Umbilical cord (tissue), 2 donors: ENCODE measurements at places on chromosomes 2 and 18.

DNA sequence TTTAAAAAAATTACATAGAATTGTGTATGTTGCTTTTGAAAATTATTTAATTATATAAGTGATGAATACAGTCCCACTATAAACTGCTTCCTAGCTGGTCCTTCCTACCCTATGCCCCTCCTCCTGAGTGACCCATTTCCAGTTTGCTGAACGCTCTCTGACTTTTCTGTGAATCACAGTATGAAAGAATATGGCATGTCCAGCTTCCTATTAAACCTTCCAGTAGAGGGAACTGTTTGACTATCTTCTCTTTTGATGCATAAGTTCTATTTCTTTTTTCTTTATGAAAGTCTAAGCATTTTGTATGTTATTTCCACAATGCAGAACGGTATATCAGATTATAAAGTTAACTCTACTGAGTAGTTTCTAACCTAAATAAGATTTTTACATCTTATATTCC lies 41.3 kb downstream of the PSMG2 start:
- peak; percentile 71 for DNase-seq

DNA sequence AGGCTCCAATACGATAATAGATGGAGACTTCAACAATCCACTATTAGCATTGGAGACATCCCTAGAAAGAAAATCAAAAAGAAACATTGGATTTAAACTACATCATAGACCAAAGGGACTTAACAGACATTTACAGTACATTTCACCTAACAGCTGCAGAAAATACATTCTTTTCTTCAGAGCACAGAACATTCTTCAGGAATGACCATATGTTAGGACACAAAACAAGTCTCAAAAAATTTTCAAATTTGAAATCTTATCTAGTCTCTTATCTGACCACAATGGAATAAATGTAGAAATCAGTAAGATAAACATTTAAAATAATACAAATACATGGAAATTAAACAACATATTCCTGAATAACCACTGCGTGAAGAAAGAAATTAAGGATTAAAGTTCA lies 68.7 kb downstream of the STRADB start:
- no peak for DNase-seq

DNA sequence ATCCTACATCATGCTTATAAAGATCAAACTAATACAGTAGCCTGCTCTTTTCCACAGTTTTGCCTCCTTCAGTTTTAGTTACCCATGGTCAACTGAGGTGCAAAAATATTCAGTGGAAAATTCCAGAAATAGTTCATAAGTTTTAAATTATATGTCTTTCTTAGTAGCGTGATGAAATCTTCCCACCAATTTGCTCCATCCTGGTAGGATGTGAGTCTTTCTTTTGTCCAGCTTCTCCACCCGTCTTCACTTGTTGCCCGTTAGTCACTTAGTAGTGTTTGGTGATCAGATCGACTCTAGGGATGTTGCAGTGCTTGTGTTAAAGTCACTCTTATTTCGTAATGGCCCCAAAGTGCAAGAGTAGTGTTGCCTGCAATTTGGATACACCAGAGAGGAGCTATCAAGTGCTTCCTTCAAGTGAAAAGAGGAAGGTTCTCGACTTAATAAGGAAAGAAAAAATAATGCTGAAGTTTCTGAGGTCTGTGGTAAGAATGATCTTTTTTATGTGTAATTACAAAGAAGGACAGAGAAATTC lies 57.0 kb downstream of the CEP192 start:
- no peak for DNase-seq

- DNase-seq = no peak
These were observed 138.8 kb downstream of the ATAD2B start for GRCh38 chr2:23788100-23788499.

DNA sequence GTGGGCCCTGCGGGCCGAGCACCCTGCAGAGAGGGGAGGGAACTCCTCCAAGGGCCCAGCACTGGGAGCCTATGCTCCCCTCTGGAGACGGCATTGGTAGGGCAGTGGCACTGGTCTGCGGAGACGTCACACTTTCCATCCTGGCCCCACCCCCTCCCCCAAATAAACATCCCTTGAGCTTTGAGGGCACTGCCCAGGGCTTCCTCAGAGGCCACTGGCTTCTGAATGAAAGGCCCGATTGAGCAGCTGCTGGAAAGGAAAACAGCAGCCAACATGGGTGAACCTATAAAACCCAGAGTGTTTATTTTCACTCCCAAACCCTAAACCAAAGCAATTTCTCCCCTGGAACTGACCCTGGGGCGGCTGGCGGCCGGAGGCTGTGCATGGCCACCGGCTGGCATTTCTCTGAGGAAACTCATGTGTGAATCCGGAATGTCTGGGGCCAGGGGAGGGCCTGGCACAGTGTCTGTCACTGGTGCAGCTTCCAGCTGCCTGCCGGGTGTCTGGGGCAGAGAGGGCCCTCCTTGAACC lies 138.9 kb downstream of the DYSF start:
- peak; percentile 35 for DNase-seq

- DNase-seq = no peak
These were observed 277.5 kb downstream of the PRKCE start for GRCh38 chr2:45928946-45929345.

DNA sequence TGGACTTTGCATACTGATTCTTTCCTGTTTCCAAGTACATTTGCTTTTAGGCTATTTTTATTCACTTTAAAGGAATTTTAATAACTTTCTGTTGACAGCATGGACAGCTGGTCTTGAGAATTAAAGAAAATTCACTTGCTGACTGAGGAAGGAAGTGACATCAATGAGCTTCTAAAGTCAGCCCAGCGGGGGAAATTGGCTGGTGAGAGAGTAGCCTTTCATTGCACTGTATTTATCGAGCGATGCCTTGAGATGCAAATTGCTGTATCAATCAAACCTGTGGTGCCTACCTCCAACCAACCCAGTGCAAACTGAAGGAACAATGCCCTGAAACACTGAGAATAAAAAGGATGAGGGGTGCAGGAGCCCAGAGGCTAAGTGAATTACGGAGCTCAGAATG lies 91.4 kb upstream of the AQP4 start:
- DNase-seq = peak; percentile 30

DNA sequence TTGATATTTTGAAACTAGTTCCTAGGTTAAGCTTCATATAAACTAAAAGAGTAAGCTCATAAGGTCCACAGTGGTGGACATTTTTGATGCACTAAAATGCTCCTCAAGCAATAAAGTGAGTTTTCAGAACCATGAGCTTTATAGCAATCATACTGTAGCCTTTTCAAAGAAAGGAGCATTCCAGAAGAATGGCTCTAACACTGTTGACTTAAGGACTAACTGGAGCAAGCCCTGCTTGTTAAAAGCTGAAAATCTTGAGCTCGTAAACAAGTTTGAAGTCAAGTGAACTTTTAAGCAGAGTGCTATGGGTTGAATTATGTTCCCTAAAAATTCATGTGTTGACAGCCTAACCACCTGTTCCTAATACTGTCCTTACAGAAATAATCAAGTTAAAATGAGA lies 38.0 kb downstream of the KYNU start:
- DNase-seq = no peak

- peak; percentile 51 for DNase-seq
These were observed 317.8 kb downstream of the EPHA4 start for GRCh38 chr2:221254299-221254698.

DNA sequence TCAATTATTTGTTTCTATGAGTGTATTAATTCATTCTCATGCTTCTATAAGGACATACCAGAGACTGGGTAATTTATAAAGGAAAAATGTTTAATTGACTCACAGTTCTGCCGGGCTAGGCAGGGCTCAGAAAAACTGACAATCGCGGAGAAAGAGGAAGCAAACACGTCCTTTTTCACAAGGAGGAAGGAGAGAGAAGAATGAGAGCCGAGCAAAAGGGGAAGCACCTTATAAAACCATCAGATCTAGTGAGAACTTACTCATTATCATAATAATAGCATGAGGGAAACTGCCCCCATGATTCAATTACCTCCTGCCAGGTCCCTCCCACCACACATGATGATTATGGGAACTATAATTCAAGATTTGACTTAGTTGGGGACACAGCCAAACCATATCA lies 294.0 kb downstream of the DSC3 start:
- DNase-seq = no peak

DNA sequence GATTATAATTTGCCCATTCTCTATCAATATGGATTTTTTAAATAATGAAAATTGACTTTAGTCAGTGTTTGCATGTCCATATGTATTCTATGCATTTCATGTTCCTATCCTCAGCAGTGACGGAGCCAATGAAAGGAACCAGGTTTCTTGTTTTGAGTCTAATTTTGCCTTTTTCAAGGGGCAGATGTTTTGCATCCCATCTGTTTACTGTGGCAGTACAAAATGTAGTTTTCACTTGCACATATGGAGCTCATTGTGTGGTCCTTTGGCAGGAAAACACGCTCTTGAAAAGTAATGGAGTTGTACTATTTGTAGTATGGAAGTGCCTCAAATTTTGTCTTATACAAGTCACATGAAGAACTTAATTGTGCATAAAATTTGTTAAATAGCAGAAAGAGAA lies 127.8 kb downstream of the AGPS start:
- peak; percentile 21 for DNase-seq

DNA sequence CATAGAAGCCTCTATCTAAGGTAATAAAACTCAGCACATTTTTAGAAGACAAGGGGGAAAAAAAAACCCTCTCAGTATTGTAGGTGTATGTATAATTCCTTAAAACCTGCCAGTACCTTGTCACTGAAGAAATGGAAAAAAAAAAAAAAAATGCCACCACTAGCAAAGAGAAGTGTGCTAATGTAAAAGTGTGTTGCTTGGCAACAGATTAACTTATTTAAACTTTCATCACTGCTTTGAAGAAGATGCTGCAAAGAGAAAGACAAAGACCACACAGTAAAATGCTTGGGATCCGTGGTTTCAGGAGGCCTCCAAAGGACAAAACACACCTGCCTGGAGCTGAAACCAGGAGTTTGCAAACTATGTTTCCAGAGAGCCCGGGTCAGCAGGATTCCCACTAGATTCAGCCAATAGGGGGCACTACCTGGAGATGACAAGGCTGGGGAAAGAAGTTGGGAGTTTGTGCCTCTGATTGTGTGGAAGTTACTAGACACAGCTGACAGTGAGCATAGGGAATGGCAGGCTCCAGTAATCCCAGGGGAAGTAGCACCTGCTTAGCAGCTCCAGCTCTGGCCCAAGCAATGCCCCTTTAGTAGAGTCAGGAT lies 169.1 kb upstream of the TRIB2 start:
- DNase-seq = no peak

DNA sequence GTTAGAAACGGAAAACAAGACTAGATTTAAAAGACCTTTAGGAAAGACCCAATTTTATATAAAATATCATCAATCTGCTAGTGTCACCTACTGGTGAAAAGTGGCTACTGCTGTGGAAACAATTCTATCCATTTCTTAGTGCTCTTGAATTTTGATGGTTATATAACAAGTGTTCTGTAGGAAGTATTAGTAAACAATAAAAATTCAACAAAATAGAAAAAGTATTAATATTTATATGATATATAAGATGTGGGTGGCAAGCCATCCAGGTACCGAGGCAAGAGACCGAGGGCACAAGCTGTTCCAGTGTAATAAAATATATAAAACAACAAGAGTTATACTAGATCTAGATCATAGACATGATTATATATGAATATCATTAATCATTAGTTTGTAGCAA lies 6.2 kb upstream of the TMEM87B start:
- DNase-seq = peak; percentile 68

DNA sequence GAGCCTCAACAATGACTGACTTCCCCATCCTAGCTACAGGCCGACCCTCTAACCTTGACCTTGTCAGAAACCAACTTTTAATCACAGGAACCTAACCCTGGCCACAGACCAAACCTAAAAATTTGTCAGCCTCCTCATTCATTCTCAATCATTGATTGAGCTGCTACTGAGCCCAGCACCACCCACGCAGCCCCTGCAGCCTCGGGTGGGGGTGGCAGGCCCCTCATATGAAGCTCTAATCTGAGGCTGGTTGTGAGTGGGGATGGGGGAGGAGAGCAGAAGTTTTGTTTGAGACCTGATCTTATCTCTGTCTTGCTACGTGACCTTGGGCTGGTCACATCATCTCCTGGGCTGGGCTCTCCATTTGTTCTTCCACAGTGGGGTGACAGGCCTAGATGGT lies 99.5 kb upstream of the EPAS1 start:
- DNase-seq = no peak

DNA sequence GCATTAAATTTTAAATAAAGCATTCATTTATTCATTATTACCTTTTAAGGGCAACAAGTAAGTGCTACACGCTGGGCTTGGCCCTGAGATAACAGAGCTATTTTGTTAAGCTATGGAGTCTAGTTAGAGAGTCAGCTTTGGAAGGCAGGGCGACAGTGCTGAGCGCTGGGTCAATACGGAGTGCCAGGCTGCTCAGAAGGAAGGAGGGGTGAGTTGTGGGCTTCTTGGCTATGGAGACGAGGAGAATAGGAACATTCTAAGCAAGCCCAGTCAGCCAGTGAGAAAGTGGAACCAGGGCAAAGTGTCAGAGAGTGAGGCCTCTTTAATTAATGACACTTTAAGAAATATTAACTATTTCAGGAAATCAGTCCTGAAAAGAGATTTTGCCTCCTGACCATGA lies 288.4 kb downstream of the LRRTM1 start:
- no peak for DNase-seq
